Activated CD4-positive, alpha-beta memory T cell treated with anti-CD3 and anti-CD28 coated beads, Interleukin-2, amount 10 ng/mL, durations not matched to agents 7 days and 5 days (primary cell): ENCODE measurements at places on chromosomes 7 and 10.

DNA sequence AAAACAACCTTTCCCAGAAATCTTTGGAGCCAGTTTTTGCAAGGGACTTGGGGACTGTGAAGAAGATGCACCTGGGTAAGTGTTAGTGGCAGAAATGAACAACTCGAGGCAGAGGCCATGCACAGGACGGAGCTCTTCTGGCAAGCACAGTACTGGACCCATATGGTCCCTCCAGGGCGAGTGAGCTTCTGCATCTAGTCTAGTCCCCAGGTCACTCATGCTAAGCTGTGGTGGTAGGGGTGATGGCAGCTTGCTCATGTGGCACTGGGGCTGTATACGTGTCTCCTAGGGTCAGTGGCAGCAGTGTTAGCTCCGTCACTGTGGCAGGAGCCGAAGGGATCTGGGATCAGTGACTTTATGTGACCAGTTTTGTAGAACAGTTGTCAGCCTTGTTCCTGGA is 9.3 kb upstream of the LRRC61 start:
- DNase-seq, result no peak

- DNase-seq, result no peak
Observed at GRCh38 chr10:26357203-26357602, 80.9 kb upstream of the APBB1IP start.

GRCh38 chr7:1667566-1668395 is 2.3 kb upstream of the ELFN1 start:
- no peak for DNase-seq

- DNase-seq, result no peak
Observed at GRCh38 chr10:87771871-87772500, 46.0 kb downstream of the ATAD1 start.

DNA sequence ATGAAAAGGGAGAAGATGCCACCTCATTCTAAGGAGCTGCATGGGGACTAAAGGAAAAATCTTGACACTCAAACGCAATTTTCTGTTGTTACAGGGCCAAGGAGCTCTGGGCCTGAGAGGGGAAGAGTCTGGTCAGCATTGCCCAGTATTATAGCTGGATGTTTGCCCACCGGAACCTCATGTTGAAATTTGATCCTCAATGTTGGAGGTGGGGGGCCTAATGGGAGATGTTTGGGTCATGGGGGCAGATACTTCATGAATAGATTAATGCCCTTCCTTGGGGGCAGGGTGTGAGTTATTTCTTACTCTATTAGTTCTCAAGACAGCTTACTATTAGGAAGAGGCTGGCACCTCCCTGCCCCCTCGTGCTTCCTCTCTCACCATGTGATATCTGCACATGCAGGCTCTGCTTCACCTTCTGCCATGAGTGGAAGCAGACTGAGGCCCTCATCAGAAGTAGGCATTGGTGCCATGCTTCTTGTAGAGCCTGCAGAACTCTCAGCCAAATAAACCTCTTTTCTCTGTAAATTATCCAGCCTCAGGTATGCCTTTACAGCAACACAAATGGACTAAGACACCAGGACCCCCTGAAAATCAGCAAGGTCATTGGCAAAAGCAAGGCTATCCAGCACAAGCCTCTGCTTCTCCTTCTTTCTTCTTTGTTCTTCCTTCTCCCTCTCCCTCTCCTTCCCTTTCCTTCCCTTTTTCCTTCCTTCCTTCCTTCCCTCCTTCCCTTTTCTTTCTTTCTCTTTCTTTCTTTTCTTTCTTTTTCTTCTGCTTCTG is 15.1 kb downstream of the GCK start:
- DNase-seq, result no peak

DNA sequence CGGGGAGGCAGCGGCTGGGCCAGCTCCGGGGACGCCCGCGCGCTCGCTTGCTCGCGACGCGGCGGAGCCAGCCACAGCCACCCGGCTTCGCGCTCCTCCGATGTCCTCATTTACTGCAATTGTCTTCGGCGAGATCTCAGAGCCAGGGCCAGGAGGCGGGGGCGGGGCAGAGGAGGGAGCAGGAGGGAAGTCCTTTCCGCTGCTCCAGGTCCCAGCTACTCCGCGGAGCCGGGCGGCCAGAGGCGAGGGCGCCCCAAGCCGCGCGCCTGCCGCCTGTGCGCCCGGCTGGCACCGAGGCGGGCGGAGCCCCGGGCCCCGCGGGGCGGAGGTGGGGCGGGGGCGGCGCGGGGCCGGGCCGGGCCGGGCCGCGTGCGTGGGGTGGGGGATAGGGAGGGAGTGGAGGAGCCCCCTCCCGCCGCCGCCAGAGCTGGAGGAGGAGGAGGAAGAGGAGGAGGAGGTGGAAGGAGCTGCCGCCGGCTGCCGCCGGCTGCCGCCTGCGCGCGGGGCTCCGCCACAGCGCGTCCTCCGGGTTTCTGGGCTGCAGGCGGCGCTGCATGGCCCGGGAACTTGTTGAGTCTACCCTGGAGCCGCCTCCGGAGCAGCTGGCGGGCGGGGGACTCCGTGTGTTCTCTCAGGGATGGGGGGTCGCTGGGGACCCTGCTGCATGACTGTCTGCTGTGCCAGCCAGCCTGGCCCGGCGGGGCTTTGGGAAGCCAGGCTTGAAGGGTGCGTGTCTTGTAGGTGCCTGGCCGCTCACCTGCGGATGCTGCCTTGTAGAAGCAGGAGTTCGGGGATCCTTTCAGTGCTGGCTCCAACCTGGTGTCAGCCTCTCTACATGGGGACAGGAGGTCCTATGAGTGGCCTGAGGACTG is at the start of gene INSYN2A:
INSYN2A (minus strand) TSS at position 310 of the 872 bp plus-strand sequence. CDS start 20,196 bp downstream, outside the sequence.
- no peak for DNase-seq

GRCh38 chr10:127715249-127715648 is 21.7 kb upstream of the FOXI2 start:
- DNase-seq, result no peak

DNA sequence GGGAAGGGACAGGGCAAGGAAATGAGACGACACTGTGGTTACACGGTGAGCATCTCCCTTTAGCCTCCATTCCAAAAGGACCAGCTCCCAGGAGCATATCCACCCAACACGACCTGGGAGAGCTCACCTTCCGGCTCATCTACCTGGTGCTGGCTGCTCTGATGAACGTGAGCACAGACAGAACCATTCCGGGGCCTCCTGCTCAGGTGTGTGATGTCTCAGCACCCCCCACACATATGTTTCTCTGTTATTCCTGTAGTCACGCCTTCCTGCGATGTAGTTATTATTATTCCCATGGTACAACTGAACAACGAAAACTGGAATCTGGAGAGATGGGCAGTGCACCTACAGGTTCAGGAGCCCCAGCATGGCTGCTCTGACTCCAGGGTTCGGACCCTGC is 20.5 kb upstream of the GPR26 start:
- DNase-seq, result no peak

GRCh38 chr10:13168781-13169180 is 7.4 kb downstream of the MCM10 start:
- DNase-seq, result no peak

DNA sequence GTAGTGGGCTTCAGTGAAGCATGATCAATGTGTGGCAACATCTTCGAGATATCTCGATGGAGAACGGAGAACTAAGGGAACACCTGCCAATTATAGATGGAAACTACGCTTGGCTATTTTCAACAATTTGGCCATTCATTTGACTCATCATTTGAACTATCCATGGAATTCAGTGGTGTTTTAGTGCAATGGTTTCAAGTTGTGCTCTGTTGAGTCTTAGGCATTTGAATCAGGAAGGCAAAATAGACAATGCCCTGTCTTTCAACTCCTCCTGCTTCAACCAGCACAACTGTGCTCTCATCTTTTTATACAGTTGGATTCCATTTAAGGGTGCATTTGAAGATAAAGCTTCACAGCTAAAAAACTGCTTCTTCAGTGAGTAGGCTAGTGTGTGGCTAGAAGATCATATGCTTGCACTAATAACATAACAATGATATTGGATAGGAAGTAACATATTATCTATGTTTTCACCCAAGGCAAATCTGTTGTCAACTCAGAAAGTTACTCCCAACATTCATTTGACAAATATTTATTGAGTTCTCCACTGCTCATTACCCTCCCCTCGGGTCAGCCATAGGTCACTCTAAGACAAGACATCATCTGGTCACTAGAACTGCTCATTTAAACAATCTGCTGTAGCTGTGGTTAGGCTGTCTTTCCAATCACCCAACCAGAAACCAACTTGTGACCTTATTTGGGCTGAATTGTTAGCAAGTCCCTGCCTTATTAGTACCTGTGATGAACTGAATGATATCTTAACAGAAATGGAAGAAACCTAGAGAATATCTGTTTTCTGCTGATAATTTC is 314.1 kb upstream of the SP4 start:
- DNase-seq, result no peak

GRCh38 chr7:33882950-33883670 is 22.2 kb upstream of the BMPER start:
- DNase-seq, result no peak

GRCh38 chr7:111763221-111763801 is 201.0 kb upstream of the IMMP2L start:
- no peak for DNase-seq

DNA sequence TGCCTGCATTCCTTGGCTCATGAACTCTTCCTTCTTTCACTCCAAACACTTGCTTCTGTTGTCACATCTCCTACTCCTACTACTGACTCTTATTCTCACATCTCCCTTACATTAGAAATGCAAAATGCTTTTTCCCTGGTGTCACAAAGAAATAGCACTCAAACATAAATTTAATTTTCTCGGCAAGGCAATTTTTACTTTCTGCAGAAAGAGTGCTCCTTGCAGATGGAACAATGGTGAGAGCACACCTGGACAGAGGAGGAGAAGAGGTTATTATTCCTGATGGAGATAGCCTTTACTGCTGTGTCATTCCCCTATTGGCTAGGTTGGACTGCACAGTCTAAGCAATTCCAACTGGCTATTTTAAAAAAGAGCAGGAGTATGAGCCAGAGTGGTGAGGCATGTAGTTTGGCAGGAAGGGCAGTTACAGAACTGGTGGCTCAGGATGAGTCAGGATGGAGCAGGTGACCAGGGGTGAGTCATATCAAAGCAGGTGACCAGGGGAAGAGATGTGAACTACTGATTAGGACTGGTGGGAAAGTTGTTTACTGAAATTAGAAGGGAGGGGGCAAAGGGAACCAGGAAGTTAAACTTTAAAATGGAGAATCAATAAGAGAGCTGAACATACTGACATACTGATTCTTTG is 52.9 kb downstream of the CYP2C9 start:
- DNase-seq, result no peak

- DNase-seq, result no peak
Observed at GRCh38 chr10:94489976-94490788, 55.4 kb upstream of the HELLS start.

GRCh38 chr10:23408330-23408976 is 30.4 kb upstream of the OTUD1 start:
- no peak for DNase-seq
